ENCODE measurements at places on chromosomes 3 and 15. TPM values are rescaled to one million over a fixed set of nuclear protein-coding genes. Genes with fewer than 3 reads are reported as not detected.
A peak's percentile ranks its signal among the peaks of the same experiment; 100 is the strongest.

GRCh38 chr3:71063773-71064290 is 519.7 kb downstream of the FOXP1 start:
- DNase-seq, result peak; percentile 80

GRCh38 chr3:194386648-194387047 is 12.4 kb downstream of the GP5 start:
- no peak for DNase-seq

GRCh38 chr15:66851311-66852063 is 149.5 kb downstream of the SMAD6 start:
- DNase-seq, result peak; percentile 64

- no peak for DNase-seq
Observed at GRCh38 chr3:40242216-40242615, 67.3 kb upstream of the EIF1B start.

DNA sequence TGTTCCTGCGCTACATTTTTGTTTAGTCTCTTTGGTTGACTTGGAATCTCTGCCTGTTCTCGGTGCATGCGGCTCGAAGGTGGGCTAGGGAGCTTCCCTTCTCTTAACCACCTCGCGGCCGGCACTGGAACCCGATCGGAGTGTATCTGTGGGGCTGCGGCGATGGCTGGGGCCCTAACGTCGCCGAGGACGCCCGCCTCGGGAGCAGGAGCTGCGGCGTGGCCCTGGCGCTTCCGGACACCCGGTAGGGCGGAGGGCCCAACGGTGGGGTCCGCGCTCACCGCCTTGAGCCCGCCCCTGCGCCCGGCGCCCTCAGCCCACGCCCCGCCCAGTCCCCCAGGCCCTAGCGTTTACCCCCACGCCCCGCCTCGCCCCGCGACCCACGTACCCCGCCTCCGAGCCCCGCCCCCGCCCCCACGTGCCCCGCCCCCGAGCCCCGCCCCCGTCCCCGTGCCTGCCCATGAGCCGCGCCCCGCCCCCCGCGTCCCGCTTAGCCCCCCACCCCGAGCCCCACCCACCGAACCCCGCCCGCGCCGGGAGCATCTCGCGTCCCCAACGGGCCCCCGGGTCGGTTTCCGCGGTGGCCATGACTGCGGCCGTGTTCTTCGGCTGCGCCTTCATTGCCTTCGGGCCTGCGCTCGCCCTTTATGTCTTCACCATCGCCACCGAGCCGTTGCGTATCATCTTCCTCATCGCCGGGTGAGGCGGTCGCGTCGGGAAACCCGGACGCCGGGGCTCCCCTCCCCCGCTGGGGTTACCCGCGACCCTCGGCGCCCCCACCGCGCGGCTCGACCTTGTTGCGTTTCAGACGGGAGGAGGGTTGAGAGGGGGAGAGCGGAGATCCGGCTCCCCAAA is at the start of gene APH1B:
APH1B (plus strand) TSS at position 568 of the 855 bp plus-strand sequence; CDS start at position 587, 19 bp downstream.
- DNase-seq, result peak; percentile 55

DNA sequence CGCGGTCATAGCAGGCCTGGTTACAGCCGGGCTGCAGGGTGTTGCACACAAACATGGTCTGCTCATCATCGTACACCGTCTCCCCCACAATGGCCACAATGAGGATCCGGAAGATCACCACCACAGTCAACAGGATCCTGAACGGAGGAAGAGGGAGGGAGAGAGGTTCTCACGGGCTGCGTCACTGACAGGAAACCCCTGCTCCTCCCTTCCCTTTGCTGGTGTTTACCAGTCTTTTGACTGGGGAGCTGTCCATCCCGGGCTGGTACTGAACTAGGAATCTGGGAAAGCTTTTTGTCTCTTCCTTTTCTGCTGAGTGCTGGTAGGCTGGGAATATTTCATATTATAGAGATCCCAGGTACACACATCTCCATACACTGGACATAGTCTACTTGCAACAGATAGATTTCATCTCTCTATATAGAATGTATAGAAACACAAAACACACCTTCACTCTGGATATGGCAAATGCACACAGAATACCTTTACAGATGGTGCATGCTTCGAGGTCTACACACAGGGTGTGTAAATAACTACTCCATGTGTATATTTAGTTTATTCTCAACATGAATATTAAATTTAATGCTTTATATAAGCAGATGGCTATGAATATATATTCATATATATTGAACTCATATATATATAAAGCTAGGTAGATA is 1.4 kb downstream of the GJD2 start:
- DNase-seq, result peak; percentile 67

- DNase-seq, result peak; percentile 39
Observed at GRCh38 chr15:50135031-50135551, 16.1 kb upstream of the ATP8B4 start.

DNA sequence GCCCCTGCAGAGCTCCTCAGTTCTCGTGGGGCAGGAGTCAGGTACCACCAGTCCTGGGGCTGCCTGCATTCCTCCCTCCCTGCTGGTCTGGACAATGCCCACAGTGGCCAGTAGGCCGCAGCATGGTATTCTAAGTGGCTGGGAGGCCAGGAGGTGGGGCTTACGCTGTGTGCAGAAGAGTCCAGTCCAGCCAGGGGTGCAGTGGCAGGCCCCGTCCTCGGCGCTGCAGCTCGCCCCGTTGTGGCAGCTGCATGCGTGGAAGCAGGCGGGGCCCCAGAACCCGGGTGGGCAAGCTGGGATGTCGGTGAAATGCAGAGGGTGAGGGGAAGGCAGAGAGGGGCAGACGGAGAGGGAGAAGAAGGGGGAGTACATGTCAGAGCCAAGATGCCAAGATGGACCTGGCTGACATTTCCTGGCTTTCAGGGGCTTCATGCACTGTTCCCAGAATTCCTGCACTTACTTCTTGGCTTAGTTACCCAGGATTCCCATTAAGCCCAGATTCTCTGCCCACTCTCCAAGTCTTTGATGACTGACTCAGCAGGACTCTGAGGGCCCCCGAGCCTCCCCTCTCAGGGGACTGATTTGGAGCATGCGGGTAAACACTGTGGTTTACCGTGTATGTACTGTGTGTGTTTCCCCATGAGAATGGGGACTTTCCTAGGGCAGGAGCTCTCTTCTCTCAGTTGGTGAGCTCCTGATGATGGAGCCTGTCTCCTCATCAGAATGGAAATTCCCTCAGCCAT is 47.5 kb downstream of the RAB11A start:
- peak; percentile 46 for DNase-seq

Gene CNTN3
- total RNA-seq, result 3.0 TPM

Gene ITIH1
- total RNA-seq, result not detected

Gene PLSCR2
- total RNA-seq, result not detected

Gene HCLS1
- total RNA-seq, result 55.1 TPM
